Renal pelvis (tissue), 12 donors: ENCODE measurements at places on chromosomes 7 and 10. TPM values are rescaled to one million over a fixed set of nuclear protein-coding genes. Genes with fewer than 3 reads are reported as not detected.

GRCh38 chr7:77498659-77499379, 38.3 kb upstream of the PTPN12 start:
- no peak for DNase-seq

GRCh38 chr7:108284349-108285002, 154.3 kb upstream of the LAMB4 start:
- DNase-seq: no peak

DNA sequence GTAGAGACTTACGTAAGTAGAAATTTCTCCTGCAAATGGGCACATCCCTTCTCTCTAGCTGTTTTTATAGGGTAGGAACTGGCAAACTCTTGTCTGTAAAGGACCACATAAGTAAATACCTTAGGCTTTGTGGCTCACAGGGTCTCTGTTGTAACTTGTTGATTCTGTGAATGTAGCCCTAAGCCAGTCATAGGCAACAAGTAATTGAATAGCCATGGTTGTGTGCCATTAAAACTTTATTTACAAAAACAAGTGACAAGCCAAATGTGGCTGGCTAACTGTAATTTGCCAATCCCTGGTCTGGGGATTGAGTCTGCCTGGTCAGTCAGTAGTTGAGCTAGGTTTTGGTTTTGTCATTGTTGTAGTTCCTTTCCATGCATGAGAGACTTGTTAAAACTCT, 5.3 kb upstream of the KLF6 start:
- no peak for DNase-seq

GRCh38 chr10:52442576-52442975, 128.5 kb downstream of the DKK1 start:
- DNase-seq: no peak

- no peak for DNase-seq
Observed at GRCh38 chr7:9961161-9961922, 1012.3 kb upstream of the PHF14 start.

DNA sequence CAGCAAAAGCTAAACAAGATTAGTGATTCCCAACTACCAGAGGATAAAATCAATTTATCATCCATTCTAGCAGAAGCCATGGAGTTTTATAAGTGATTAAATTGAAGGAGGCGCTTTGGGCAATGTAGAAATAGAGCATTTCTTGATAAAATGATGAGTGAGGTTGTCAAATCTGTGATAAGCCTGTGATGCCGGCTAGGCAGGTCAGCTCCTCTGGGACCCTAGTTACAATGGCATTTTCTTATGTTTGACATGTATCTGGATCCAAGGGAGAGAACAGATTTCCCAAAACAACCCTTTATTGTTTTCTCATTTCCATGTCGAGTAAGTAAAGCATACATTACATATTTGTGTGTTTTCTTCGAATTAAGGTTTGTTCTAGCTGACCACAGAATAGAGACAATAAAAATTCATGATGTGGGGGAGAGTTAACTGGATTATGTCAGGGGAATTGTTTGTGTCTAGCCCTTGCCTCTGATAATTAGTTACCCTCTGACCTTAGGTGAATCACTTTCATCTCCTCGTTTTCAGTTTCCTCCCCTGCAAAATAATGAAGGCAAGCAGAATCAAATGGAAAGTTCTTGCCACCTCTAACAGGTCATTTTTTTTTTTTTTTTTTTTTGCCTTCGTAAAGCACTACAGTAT, 378.5 kb downstream of the CNTNAP2 start:
- DNase-seq: no peak

- DNase-seq: no peak
Observed at GRCh38 chr10:24944512-24945255, 7.7 kb downstream of the PRTFDC1 start.

DNA sequence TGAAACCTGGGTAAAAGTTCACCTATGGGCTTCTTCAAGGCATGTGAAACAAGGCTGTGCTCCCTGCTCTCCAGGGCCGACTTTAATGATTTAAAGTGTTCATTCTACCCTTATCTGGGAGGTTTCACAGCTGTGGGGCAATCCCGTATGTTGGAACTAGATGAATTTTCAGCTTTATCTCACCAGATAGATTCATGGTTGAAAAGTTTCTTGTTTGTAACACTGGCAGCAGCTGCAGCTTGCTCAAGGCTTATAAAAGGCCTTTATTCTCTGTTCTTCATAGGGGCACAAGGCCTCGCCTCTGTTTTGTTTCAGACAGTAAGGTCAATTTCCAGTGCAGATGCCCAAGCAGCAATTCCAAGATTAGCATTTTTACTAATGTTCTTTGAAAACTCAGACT, 70.4 kb upstream of the DNAJB12 start:
- DNase-seq: no peak

DNA sequence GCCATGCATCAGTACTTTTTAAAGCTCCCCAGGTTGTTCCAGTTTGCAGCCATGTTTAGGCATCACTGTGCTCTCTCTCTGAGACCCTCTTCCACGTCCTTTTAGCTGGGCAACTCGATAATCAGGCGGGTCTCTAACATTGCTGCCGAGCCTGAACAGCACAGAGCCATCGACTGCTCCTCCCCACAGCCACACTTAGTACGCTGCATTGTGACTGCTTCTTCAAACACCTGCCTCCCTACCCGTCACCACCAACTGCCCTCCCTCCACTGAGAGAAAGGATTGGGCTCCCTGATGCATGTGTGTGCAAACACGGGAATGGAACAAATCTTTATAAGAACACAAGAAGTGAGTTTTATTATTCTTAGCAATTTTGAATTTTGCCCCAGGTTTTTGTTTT, 11.4 kb upstream of the TACR2 start:
- no peak for DNase-seq

- DNase-seq: no peak
Observed at GRCh38 chr7:45092100-45092930, 3.5 kb upstream of the NACAD start.

DNA sequence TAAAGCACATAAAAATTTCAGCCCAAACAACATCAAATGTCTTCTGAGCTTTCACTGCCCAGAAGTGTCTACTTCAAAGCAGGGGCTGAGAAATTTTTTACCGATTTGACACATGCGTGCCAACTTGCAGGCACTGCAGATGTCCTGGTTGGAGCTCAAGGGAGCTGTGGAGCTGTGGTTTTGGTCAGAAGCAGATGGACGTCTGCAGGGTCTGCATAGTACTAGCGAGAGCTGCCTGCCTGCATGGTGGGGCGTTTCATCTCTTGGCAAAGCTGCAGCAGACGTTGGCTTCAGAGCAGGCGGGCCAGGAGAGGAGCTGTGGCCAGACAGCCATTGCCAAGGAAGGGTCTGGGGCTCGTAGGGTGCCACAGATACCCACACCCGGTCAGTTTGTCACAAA, 296.7 kb downstream of the GLRX3 start:
- DNase-seq: no peak

NPTX2 gene
- 4.6 TPM for polyA plus RNA-seq

OPALIN gene
- polyA plus RNA-seq: not detected

EVX1 gene
- not detected for polyA plus RNA-seq

BHLHA15 gene
- polyA plus RNA-seq: not detected

TUBAL3 gene
- 0.07 TPM for polyA plus RNA-seq

WNT8B gene
- 0.98 TPM for polyA plus RNA-seq

TMEM176B gene
- polyA plus RNA-seq: 112 TPM
